ENCODE measurements at places on chromosomes 2 and 18. TPM values are rescaled to one million over a fixed set of nuclear protein-coding genes. Genes with fewer than 3 reads are reported as not detected.

MIB1 gene
- 25.4 TPM for polyA plus RNA-seq

- DNase-seq: no peak
These were observed 205.1 kb downstream of the ARL4C start for GRCh38 chr2:234291765-234292204.

DNA sequence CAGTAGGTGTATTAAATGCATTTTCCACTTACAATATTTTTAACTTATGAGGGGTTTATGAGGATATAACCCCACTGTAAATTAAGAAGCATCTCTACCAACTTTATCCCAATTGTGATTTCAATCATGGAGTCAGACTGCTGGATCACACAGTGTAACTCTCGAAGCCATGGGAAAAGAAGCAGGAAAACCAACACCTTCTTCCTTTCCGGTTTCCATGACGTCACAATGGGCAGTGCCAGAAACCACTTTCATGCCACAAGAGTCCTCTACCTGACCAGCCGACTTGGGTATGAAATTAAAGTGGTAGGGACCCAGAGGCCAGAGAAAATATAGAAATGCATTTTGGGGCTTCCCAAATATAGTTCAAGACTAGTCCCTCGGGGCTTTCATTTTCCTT lies 4.2 kb downstream of the RNF152 start:
- no peak for DNase-seq

MC4R gene
- polyA plus RNA-seq: 0.27 TPM

- no peak for DNase-seq
These were observed 146.3 kb downstream of the ANKRD44 start for GRCh38 chr2:197164141-197164754.

GRCh38 chr2:226607379-226607778 lies 192.2 kb downstream of the IRS1 start:
- DNase-seq: no peak

DTYMK gene
- 25.5 TPM for polyA plus RNA-seq

TGOLN2 gene
- polyA plus RNA-seq: 147 TPM

DNA sequence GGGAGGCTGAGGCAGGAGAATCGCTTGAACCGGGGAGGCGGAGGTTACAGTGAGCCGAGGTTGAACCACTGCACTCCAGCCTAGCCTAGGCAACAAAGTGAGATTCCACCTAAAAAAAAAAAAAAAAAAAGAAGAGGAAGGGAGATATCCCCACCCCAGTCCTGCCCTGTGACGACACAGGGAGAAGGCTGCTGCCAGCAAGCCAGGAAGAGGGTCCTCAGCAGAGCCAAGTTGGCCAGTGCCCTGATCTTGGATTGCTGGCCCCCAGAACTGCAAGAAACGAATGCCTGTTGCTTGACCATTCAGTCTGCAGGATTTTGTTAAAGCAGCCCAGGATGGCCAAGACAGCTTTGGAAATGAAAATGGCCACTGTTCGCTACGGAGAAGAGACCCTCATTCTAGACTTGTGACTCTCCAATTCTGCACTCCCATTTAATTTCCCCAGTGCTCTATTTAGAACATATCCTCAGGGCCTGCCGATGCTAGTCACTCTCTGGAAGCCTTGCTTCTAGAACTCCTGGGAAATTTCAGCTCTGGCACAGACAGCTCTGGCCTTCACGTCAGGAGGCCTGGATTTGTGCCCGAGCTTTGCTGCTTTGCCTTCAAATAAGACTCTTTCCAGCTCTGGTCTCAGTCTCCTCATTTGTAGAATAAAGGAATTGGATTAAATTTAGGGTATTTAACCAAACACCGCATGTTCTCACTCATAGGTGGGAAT lies 15.7 kb upstream of the AMMECR1L start:
- DNase-seq: no peak

SLC5A7 gene
- polyA plus RNA-seq: 7.1 TPM

CABLES1 gene
- 11.1 TPM for polyA plus RNA-seq

DNA sequence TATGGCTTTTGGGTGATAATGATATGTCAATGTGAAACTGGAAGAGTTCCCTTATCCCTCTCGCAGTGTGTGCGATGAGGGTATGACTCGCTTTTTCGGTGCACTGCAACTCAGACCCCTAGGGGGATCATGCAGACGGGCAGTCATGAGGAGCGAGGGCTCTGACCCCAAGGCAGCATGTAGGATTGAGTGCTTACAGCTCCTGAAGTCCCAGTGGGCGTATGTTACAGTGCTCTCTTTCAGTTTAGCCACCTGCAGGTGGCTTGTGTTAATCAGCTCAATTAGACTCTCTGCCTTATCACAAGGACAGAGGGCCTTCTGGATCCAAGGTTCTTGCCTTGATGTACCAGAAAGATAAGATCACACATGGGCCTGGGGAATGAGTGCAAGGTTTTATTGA lies 1269.9 kb upstream of the GYPC start:
- DNase-seq: no peak

DNA sequence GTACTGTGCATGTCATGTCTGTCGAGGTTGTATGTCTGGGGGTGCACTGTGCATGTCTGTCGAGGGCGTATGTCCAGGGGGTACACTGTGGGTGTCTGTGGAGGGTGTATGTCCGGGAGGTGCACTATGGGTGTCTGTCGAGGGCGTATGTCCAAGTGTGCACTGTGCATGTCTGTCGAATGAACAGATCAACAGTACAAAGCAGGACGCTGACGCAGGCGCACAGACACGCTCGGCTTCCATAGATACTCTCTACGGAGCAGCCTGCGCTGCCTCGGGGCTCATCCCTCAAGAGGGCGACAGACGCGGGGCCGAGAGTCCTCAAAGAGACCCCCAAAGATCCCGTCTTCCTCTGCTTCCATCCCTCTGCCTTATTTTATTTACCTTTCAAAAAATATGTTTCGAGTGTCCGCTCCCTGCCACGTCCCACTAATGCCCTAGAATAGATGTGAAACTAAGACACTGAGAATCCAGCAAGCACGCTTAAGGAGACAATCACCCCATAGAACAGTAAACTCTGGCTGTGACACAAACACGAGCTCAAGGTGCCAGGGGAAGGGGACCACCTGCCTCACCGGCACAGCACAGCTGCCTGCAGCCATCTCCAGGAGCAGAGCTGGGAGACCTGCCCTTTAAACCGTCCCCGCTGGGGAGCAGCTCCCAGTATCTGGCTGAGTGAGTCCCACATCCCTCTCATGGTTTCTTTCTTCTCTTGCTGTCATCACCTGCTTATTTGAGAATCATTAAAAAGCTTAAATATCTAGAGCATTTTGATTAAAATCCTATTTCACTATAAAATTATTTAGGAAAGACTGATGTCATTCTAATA lies 250.5 kb upstream of the MYT1L start:
- DNase-seq: no peak

DNA sequence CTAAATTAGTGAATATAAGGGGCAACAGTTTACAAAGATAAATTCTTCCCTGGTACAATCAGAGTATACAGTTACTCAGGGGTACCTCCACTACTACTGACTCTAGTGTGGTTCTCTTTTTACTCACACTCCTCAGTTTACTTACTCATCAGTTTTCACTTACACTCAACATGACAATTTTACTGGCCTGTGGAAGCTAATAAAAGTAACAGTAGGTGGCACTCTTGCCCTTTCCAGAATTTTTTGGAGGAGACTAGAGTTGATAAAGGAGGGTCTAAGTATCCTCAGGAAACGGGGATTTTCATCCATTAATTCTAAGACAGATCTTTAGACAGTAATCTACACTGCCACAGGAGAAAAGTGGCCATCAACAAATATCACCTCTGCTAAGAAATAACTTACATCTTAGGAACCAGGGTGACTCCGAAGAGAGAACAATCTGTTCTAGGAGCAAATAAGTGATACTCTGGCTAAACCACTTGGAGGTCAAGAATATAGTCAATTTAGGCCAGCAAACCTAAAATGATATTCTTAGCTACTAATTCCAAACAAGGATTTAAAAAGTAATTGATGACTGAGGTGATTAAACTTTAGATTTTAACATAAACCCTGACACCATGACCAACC lies 61.3 kb downstream of the ATL2 start:
- peak; percentile 32 for DNase-seq

DNA sequence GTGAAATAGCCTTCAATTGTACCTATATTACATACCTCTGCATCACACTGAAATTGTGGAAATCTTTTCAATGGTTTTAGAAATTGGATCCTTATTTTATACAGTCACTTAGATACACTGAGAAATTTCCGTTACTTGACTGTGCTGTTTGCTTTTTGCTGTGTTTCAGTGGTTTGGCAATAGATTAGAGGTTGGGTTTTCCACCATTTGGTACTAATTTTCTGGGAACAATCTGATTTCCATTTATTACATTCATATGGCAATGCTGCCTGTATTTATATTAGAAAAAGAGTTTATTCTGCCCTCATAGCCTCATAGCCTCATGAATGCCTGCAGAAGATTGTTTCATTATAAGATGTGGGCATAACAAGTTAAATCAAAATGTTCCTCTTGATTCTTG lies 285.0 kb downstream of the GULP1 start:
- no peak for DNase-seq

GRCh38 chr2:144374163-144374661 lies 145.7 kb downstream of the ZEB2 start:
- no peak for DNase-seq

- no peak for DNase-seq
These were observed 27.2 kb downstream of the IL1R2 start for GRCh38 chr2:102018823-102019445.

DNA sequence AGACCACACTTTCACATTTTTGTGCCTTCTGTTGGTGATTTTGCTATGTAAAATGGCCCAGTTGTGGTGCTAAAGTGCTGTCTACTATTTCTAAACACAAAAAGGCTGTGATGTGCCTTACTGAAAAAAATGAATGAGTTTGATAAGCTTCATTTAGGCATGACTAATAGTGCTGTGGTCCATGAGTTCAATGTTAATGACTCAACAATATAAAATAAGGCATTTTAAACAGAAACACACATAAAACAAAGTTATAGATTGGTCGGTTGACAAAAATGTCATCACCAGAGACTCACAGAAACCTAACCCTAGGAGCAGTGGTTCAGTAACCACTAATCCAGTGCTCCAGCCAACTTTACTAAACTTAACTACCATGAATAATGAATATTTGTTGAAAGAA lies 160.0 kb downstream of the DNAH6 start:
- DNase-seq: no peak

GRCh38 chr18:24726727-24727492 lies 266.5 kb downstream of the HRH4 start:
- DNase-seq: peak; percentile 49

DNA sequence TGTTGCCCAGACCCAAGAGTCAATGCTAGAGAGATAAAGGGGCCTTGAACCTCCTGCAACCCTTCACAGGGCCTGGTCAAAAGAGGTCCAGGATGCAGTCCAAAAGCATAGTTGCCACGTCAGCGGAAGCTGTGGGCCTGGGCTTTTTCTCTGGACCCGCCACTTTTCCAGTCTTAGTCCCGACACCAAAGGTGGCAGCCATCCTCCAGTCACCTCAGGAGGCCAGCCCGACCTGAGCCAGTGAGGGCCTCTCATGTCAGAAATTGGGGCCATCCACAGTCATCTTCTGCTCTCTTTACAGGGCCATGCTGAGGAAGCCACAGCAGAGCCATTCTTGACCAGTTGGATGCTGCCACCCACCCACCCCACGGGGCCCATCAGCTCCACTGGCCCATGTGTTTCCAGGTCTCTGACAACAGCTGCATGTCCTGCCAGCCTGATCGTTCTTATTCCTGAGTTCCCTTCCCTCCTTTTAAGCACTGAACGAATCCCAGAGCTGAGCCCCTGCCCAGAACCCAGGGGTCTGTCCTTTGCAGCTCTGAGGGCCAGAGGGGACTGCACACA lies 34.1 kb upstream of the KLHL29 start:
- no peak for DNase-seq

ASAP2 gene
- 20.0 TPM for polyA plus RNA-seq

DNA sequence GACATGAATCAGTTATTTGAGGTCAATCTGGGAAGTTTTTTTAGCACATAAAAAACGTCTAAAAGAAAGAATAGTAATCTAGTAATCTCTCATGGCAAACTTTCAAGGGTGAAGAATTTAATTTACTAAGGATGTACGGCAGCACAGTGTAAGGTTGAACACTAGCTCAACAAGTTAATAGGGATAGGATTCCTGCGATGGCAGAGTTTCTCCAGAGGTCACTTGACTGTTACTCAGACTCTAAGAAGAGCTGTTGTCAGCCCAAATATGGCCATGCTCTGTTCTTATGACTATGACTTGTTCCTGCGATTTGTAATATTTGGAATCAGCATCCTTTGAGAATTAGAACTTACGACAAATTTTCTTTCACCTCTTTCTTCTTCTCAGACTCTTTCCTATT lies 553.3 kb upstream of the TNP1 start:
- no peak for DNase-seq

- DNase-seq: no peak
These were observed 4.5 kb upstream of the MAP3K2 start for GRCh38 chr2:127392133-127392827.

DNA sequence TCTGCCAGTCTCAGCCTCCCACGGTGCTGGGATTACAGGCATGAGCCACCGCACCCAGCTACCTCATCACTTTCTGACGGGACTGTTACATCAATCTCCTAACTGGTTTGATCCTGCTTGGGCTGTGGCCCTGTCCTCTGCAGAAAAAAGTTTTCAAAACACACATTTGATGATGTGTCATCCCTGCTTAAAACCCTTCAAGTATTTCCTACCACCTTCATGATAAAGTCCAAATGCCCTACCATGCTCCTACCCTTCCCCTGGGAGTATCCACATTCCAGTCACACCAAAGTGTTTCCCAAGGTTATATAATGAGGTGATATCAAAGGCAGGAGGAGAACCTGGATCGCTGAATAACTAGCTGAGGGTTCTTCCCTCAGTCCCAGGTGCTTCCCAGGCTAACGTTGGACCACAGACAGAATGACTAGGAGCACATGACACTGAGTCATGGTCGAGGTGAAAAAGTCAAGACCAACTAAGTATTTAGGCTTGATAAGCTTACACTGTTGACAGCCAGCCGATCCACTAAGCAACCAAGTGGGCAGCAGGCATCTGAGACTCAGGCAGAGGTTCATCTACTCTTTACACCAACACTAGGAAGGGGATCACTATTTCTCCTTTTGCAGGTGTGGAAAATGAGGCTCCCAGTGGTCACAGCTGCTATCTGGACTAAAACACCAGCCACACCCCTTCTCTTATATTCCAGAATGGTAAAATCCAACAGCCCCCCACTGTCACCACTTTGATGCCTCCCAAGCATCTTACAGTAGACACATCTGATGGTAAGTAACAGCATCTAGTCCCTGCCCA lies 31.8 kb downstream of the CYRIA start:
- no peak for DNase-seq

DNA sequence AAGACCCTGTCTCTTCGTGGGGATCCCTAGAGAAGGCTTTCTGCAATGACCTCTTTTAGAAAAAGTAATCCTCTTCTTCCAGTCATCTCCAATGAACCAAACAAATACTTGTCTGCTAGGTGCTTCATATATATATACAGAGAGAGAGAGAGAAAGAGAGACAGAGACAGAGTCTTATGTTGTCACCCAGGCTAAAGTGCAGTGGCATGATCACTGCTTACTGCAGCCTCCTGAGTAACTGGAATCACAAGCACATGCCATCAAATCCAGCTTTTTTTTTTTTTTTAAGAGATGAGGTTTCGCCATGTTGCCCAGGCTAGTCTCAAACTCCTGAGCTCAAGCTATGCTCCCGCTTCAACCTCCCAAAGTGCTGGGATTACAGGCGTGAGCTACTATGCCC lies 18.6 kb upstream of the PKDCC start:
- no peak for DNase-seq

- DNase-seq: peak; percentile 64
These were observed 27.3 kb upstream of the TDRD15 start for GRCh38 chr2:21096458-21096857.

Measured in large intestine (tissue), 12 donors.